ENCODE measurements at places on chromosomes 7 and 10.

DNA sequence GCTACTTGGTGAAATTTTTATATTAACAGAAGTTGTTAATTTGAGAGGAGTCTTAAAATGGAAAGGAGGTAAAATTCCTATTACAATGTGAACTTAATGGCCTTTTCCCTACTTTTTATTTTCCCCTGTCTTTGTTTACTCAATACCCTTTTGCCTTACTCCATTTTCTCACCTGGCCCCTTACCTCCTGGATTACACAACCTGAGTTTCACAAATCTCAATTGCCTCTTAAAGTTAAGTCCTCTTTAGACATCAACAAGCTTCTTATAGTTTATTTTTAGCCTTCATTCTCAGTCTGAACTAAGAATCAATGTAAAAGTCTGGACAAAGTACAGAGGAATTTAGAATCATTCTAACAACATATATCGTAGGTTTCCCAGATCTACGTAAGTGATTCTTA lies 247.0 kb downstream of the PCDH15 start:
- no peak for DNase-seq

- DNase-seq, result no peak
Observed at GRCh38 chr7:116780966-116781365, 81.4 kb upstream of the CAPZA2 start.

- DNase-seq, result no peak
Observed at GRCh38 chr7:75818472-75818871, 4.9 kb upstream of the CCL24 start.

GRCh38 chr10:59770689-59771088 lies 17.4 kb upstream of the MRLN start:
- DNase-seq, result no peak

- DNase-seq, result no peak
Observed at GRCh38 chr10:58826694-58827093, 314.0 kb downstream of the BICC1 start.

DNA sequence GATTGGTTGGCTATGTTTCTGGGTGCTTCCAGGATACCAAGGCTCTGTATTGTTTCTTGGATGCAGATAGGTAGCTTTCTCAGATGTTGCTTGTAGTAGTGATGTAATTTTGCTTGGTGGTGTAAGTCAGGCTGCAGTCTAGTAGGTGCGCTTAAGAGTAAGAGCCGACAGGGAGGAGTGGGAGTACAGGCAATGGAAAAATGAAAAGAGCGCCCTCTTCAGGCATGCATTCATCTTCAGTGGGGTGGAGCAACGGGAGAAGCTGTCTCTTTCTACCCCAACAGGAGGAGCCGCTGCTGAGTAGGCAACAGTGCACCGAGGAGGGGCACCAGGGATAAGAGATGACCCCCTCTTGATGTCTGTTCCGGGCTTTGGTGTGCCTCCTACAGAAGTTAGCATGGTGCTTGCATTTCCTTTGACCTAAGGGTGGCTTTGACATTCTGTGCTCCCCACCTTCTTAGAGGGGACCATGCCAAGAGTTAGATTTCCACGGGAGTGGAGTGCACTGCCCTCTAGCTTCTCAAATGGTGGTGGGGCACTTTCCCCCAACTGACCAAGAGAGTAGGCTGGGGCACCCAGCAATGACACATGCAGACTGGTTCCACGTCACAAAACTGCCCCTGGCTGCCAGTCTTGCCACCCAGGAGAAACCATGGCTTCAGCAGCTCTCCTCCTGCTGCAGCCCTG lies 56.1 kb downstream of the ZNF783 start:
- no peak for DNase-seq

DNA sequence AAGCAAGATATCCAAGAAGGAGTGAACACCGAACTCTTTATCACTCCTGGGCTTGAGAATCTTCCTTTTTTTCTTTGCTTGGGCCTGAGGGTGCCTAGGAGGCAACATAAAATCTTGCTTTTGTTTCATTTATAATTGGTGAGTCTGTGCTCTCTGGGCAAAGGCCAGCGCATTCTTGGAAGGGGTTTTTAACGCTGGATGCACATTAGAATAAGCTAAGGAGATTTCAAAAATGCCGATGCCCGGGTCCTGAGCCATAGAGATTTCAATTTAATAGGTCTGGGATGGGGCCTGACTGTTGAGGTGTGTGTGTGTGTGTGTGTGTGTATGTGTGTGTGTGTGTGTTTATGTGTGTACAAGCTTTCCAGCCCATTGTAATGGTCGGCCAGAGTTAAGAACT lies 62.0 kb upstream of the SORCS3 start:
- DNase-seq, result no peak

DNA sequence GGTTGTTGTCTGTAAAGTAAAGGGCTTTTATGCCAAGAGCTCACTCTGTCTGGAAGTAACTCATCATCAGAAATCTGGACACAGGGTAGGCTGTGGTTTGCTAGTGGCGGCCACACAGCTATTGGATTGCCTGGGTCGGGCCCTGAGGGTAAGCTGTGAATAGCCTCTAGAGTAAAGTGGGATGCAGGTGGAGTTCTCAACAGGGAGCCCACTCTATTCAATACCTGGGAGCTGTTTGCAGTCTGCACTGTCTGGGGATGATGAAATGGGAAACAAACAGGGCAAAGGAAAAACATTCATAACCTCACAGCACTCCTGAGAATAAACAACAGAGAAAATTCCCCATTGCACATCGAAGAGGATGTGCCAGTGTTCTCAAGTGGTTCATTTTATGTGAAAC lies 582.6 kb downstream of the CALN1 start:
- DNase-seq, result no peak

DNA sequence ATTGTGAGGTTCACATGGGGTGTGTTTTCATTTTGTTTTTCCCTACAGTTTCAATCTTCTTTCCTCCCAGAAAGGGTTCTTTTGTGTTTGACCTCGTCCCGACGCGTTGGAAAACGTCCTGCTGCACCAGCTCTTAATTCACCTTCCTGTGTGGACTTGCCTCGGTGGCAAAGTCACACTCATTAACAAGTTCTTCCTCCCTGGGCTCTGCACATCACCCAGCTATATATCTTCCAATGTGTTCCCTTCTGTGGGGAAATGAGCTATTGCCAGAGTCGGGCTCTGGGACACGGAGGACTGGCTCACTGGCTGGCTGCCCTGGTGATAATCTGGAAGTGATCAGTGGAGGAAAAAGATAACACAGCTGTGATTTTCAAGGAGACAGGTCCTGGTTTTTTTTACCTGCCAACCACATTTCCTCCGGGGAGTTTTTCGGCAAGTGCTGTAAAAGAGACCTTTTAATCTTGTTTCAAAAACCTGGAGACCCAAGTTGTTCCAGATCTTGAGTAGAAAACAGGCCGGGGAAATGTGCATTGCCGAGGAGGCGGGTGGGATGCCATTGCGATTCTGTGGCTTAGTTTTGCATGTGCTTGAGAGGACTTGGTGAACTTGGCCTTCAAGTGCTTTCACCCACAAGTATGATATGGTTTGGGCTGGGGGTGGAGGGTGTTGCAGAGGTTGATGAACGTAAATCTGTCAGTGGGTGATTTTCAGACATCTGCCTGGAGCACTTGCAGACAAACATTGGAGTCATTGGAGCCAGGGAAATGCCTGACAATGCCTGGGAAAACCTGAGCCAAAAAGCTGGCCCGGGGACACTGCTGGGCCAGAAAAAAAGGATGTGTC lies 96.5 kb upstream of the CREB5 start:
- no peak for DNase-seq

DNA sequence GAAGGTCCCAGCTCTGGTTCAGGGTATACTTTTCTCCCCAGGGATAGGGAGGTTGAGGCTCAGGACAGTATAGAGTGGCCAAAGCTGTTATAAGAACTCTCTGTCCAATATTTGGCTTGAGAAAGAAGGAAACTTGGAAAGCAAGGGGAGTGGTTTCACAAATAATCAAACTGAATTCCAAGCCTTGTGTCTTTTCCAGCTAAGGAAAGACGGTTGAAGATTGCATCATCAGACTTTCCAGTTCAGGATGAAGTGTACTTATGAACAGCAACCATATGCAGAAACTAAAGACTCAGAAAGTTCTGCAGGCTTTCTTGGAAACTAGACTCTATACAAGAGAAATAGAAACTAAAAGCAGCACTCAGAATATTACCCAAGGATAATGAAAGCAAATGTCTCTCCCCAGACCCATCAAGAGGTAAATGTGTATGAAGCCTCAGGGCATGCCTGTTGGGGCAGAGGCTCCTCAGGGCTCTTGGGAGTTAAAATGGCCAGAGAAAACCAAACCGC lies 46.4 kb downstream of the RAMP3 start:
- DNase-seq, result no peak

Measured in activated T-helper 9 cell treated with anti-CD3 and anti-CD28 coated beads, Interleukin-2, amount 50 U/mL, for 16 hours (primary cell).